ENCODE measurements at places on chromosomes 3 and 15. TPM values are rescaled to one million over a fixed set of nuclear protein-coding genes. Genes with fewer than 3 reads are reported as not detected.

The ZMYND10 gene
- 14.2 TPM for total RNA-seq

DNA sequence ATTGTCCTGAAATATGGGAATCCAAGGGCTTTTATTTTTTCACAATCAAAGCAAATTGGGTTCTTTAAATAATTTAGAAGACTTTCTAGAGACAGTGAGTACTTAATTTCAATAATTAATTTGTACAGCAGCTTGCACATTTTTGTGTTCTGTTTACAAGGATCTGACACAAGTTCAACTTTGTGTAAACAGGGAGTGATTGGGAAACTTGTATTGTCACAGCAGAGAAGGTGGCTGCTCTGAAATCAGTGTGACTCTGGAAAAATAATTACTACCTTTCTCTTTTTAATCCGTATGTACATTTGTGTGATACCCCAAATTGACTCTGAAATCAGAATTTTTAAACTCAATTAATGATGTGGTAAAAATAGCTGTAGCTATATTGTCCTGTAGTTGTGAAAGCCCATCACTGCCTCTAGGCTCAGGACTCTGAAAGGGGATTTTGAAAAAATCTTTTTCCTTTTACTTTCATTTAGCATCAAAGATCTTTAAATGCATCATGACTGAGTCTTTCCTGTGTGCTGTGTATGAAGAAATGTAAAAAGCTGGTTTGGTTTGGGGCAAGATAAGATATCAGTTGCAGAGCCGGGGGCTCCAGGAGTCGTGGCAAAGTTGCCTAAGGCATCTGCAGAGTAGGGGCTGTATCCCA is 45.1 kb downstream of the MFSD1 start:
- H3K27me3 ChIP-seq = no peaks in the 10 kb centered on the region
- H3K4me3 ChIP-seq = no peak overlapping the region
- no peak overlapping the region for H3K27ac ChIP-seq
- no peaks in the 10 kb centered on the region for H3K4me1 ChIP-seq

DNA sequence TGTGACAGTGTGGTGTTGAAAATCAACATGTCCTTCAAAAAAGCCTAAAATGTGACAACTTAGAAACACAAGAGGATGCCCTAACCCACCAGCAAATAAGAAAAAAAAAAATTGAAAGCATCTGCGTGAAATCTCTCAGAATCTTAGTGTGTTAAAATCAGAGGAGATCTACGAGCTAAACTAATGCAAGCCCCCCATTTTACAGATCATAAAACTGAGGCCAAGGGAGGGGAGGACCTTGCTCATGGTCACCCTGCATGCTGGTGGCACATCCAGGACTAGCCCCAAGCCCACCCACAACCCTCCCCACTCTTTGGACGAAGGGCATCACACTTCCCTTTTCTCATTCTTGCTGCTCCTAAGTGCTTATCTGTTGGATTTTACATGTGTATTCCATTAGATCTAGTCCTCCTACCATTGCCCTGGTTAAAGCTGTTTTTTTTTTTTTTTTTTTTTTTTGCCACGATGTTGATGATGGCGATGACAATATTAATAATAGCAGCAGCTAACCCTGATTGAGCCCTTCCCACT is 29.1 kb upstream of the NOX5 start:
- no peaks in the 10 kb centered on the region for H3K27me3 ChIP-seq
- H3K4me1 ChIP-seq = no peaks in the 10 kb centered on the region
- H3K27ac ChIP-seq = no peak overlapping the region
- no peaks in the 10 kb centered on the region for H3K36me3 ChIP-seq
- DNase-seq = no peak

- no peak for DNase-seq
- H3K4me3 ChIP-seq = no peak overlapping the region
- no peaks in the 10 kb centered on the region for H3K36me3 ChIP-seq
- H3K27me3 ChIP-seq = no peaks in the 10 kb centered on the region
- peaks cover 10% of the 10 kb centered on the region for H3K4me1 ChIP-seq
Observed at GRCh38 chr15:45892182-45892581, 257.4 kb downstream of the SQOR start.

The DOCK3 gene
- total RNA-seq = 0.54 TPM

- no peak for DNase-seq
- no peaks in the 10 kb centered on the region for H3K36me3 ChIP-seq
Observed at GRCh38 chr3:45026038-45026437, at the start of gene CLEC3B. Gene CLEC3B (plus strand): TSS chr3:45026303. CDS start chr3:45026363, 60 bp downstream.

- no peaks in the 10 kb centered on the region for H3K36me3 ChIP-seq
- DNase-seq = no peak
- no peaks in the 10 kb centered on the region for H3K27me3 ChIP-seq
- H3K4me1 ChIP-seq = peaks cover 2% of the 10 kb centered on the region
- no peak overlapping the region for H3K4me3 ChIP-seq
- no peak overlapping the region for H3K27ac ChIP-seq
Observed at GRCh38 chr15:71096676-71097075, 18.6 kb upstream of the THSD4 start.

- H3K27me3 ChIP-seq = no peaks in the 10 kb centered on the region
- no peak overlapping the region for H3K4me3 ChIP-seq
Observed at GRCh38 chr3:99965681-99966408, 148.2 kb downstream of the CMSS1 start.

GRCh38 chr3:78048698-78049097 is 1008.8 kb downstream of the ROBO2 start:
- no peak overlapping the region for H3K4me3 ChIP-seq
- H3K27ac ChIP-seq = no peak overlapping the region
- H3K36me3 ChIP-seq = no peaks in the 10 kb centered on the region
- H3K4me1 ChIP-seq = no peaks in the 10 kb centered on the region

DNA sequence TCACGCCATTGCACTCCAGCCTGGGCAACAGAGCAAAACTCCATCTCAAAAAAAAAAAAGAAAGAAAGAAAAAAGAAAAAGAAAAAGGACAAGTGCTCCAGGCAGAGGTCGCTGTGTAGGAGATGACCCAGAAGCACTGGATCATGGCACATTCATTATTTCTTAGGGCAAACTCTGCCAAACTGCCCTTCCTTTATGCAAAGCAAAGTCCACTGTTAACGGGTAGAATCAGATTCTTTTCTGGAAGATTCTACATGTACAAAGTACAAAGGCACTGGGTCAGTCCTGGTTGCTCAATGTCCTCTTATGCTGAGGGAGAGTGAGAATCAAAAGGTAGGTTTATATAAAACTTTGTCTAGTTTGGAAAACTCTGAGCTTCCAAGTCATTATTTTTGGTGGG is 144.9 kb downstream of the FEZF2 start:
- H3K27ac ChIP-seq = peak overlapping the region; percentile 62
- DNase-seq = no peak
- no peaks in the 10 kb centered on the region for H3K36me3 ChIP-seq
- no peak overlapping the region for H3K4me3 ChIP-seq

- no peak overlapping the region for H3K4me3 ChIP-seq
- H3K27me3 ChIP-seq = no peaks in the 10 kb centered on the region
- no peak overlapping the region for H3K27ac ChIP-seq
Observed at GRCh38 chr3:18238332-18238731, 186.8 kb downstream of the SATB1 start.

The ARPIN gene
- total RNA-seq = 28.2 TPM

GRCh38 chr3:144487011-144487410 is 515.4 kb downstream of the DIPK2A start:
- no peak overlapping the region for H3K4me3 ChIP-seq
- no peak for DNase-seq
- H3K27me3 ChIP-seq = no peaks in the 10 kb centered on the region
- no peaks in the 10 kb centered on the region for H3K36me3 ChIP-seq
- H3K27ac ChIP-seq = no peak overlapping the region

GRCh38 chr15:88788816-88789215 is 14.4 kb upstream of the ACAN start:
- no peak overlapping the region for H3K4me3 ChIP-seq
- H3K27me3 ChIP-seq = peaks cover 5% of the 10 kb centered on the region
- no peaks in the 10 kb centered on the region for H3K4me1 ChIP-seq
- DNase-seq = no peak
- no peaks in the 10 kb centered on the region for H3K36me3 ChIP-seq
- H3K27ac ChIP-seq = no peak overlapping the region

The GOLGA8H gene
- 0.88 TPM for total RNA-seq

All from kidney (tissue), 22 donors.